AG04450 (cell line): ENCODE measurements at places on chromosomes 7 and 10.
A peak's percentile ranks its signal among the peaks of the same experiment; 100 is the strongest.

DNA sequence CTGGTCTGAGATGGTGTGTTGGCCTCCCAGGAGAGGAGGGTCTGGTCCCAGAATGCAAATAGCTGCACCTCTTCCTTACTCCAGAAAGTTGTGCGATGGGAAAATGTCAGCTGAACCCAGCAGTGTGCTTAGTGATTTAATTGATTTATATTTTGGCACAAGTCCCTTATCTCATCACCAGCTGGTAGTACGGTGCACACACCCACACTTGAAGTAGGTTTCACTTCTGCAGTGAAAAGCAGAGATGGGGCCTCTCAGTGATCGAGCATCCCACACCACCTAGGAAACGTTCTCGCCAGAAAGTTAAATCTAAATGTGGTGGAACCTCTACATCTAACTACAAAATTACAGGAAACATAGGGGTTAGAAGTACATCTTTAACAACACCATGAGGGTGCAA lies 80.4 kb downstream of the UBE3C start:
- DNase-seq = no peak

GRCh38 chr10:43130770-43131171 lies 7.5 kb upstream of the CSGALNACT2 start:
- no peak for DNase-seq

GRCh38 chr10:5559642-5560141 lies 34.9 kb downstream of the CALML3 start:
- DNase-seq = no peak

- DNase-seq = no peak
These were observed 73.9 kb upstream of the CXCL12 start for GRCh38 chr10:44458671-44459413.

DNA sequence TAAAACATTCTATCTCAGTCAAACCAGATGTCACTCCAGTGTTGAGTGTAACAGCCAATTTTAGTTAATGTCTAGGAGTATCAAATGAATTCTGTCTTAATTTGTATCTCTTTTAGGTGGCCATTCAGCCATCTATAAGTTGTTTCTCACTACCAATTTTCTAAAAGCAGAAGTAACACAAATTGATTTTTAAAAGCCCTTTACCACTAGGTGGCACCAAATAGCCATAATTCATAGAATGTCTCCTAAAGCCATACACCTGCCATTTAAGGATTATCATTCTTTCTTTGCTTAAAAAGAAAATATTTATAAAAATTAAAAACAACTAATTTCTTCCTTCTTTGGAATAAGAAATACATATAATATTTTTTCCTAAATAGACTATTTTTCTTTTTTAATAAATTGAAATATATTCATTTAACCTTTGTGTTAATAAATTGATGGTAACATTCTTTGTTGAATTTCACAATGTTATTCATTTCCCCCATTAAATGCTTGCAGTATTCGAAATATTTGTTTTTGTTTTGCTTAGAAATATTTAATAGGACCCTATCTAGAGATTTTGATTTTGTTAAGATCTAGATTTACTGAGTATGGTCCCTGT lies 107.8 kb upstream of the PPP1R3A start:
- DNase-seq = peak; percentile 24

GRCh38 chr10:71423901-71424300 lies 27.2 kb downstream of the CDH23 start:
- no peak for DNase-seq

- DNase-seq = no peak
These were observed 160.6 kb upstream of the SHH start for GRCh38 chr7:155972651-155973390.

DNA sequence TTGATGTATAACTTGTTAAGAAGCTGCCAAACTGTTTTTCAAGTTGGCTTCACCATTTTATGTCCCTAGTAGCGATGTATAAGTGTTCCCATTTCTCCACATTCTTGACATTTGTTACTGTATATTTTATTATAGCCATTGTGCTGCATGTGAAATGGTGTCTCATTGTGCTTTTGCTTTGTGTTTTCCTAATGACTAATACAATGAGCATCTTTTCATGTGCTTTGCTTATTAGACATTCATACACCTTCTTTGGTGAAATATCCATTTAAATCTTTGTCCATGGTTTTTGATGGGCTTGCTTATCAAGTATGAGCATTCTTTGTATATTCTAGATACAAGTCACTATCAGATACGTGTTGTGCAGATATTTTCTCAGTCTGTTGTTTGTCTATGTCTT lies 203.0 kb downstream of the CCSER2 start:
- DNase-seq = no peak

DNA sequence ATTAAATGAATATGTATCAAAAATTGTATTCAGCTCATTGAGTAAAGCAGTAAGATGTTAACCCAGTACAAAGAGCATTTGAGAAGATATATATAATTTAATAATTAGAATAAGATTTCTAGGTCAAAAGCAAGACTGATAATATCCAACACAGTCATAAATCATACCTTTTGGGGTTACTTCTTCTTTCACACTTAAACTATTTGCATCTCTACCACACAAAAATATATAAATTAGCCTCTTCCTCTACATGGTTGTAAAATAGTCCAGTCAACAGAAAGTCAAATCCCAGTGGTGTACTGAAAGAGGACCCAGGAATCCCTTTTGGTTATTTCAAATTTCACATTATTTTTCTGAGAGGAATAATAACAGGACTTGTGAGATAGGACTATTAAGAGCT lies 204.6 kb upstream of the INHBA start:
- no peak for DNase-seq

DNA sequence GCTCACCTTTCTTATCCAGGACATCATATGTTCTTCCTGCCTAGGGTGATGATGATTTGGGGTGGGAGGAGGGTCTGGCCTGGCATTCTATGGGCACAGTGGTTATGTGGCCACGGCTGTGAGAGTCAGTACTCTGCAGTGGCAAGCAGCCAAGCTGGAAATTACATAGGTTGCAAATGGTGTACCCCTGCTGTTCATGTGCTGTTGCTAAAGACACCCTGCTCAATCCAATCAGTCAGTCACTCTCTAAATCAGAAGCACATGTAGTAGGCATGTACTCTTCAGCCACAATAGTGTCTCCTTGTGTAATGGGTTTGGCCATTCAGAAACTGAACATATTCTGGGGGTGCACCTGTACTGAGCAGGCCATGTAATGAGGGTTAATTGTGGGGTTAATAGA lies 449.1 kb upstream of the ANKRD30A start:
- DNase-seq = no peak

DNA sequence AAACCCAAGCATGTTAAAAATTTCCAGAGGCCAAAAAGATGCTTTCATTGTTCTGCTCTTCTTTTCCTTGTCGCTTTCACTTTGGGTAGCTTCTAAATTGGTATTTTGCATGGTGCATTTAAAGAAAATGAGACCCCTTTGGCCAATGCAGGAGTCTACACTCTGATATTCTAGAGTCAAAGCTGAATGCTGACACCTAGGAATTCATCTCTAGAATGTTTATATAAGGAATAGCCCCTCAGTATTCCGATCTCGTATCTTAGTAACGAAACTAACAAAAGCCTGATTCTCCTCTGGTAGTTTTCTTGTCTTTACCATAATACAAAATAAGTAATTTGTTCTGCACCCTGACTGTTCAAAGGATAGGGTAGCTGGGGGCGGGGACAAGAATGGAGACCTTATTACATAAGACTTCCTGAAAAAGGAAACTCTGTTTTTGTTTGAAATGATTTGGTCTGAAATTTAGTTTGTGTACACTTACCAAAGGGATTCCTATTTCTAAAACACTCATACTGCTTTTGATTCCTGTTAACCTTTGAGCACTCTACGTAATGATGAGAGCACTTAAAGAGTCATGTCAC lies 17.1 kb downstream of the IKZF1 start:
- DNase-seq = no peak

GRCh38 chr7:117148971-117149370 lies 173.9 kb downstream of the WNT2 start:
- DNase-seq = no peak

DNA sequence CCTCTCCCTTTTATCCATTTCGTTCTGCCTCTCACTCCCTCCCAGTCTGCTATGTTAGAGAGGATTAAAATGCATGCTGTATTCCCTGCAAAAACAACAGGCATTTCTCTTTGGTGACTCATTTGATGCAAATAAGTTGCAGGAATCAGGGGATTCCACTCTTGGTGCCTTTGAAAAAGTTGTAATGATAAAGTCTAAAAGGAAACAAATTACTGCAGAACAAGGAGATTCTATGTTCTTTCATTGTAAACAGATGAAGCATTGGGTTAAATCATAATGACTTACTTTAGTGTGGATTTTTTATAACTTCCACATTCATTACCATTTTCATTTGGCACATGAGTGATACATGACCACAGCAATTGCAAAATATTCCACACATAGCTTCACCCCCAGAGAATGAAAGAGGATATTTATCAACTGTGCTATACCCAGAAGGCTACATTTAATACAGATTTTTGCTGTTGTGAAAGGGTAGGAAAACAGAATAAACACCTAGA lies 33.4 kb upstream of the ABLIM1 start:
- no peak for DNase-seq

- no peak for DNase-seq
These were observed 1297.2 kb upstream of the LRRTM3 start for GRCh38 chr10:65628493-65629139.

- peak; percentile 8 for DNase-seq
These were observed 43.7 kb downstream of the CPVL start for GRCh38 chr7:29102558-29103151.

DNA sequence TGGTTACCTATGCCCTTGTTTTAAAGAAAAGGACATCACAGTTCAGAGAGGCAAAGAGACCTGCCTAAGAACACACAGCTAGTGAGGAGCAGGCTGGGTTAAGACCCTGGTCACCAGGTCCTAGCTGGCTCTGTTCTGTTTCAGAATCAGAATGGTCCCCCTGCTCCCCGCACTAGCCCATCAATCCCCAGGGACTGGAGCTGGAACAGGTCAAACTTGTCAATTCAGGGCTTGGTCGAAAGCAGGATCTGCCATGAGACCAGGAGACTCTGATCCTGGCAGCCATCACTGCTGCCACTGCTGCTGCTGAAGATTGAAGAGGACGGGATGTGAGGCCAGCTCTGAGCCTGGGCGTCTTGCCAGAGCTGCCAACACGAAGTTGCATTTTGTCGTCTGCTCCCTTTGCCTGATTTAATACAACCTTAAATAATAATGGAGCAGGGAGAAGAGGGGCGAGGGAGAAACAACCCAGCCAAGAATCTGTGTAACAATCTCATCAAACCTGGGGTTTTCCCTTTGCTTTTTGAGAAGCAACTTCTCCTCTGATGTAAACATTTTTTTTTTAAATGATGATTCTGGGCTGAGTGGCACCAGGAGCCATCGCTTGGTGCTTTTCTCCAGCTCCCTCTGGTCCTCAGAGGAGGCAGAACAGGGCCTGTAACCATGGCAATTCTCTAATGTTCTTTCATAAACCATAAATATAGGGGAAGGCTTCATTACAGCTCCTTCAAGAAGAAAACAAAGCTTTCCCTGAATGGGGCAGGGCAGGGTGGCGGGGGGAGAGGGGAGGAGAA lies 119.0 kb upstream of the SORCS3 start:
- DNase-seq = no peak

GRCh38 chr7:11557627-11558026 lies 274.4 kb downstream of the THSD7A start:
- no peak for DNase-seq

GRCh38 chr7:111710839-111711380 lies 148.6 kb upstream of the IMMP2L start:
- no peak for DNase-seq

DNA sequence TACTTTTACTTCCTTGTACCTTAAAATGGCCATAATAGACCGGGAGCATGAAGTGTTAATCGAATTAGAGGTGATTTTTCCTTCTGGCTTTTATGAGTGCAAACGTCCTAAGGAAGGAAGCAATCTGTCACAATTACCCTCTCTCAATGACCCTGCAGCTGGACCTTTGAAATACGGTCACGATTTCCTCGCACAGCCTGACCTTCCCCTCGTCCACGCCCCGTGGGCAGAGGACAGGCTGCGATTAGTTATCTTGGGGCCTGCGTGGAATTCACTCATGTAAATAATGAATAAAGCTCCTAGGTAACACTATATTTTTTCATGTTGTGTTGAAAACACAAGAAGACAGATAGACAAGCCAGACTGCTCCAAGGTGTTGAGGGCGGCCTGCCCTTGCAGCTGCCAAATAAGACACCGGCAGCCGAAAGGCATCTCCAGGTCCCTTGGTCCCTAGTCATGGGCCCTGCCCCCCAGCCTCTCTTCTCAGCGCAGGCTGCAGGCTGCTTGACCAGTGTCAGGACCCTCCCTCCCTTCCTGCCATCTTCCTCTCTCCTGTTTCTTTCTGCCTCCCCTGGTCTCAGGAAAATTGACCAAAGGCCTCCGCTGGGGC lies 199.9 kb downstream of the TCERG1L start:
- no peak for DNase-seq

- DNase-seq = no peak
These were observed 33.8 kb downstream of the ERCC6 start for GRCh38 chr10:49505076-49505475.

DNA sequence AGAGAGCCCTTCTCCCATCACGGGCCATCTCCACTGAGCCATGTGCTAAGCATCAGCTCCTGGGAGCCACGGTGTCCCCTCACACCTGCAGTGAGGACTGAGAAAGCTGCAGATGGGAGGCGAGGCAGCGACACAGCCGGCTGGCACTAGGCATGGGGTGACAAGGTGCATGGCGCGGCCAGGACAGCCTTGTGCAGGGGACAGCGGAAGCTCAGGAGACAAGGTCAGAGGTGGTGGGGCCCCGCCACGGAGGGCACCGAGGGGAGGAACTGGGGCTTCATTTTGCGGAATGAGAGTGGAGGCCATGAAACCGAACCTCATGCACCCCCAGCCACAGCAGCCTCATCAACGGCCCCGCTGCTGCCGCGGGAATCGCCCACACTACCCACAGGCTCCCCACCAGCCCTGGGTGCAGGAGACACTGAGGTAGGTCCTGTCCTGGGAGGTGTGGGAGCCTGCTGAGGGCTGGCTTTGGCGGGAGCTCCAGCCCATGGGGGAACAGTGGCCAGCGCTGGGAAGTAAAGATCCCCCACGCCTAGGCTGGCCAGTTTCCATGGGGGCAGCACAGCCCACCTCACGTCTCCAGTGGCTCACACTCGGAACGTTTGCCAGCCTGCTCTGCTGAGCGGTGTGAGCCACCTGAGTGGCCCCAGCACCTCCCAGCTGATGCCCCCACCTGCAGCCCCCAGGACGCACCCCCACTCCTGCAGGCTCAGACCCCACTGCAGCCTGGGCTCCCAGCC lies 71.2 kb upstream of the INSIG1 start:
- DNase-seq = no peak

GRCh38 chr7:12638851-12639456 lies 48.5 kb upstream of the ARL4A start:
- DNase-seq = no peak

DNA sequence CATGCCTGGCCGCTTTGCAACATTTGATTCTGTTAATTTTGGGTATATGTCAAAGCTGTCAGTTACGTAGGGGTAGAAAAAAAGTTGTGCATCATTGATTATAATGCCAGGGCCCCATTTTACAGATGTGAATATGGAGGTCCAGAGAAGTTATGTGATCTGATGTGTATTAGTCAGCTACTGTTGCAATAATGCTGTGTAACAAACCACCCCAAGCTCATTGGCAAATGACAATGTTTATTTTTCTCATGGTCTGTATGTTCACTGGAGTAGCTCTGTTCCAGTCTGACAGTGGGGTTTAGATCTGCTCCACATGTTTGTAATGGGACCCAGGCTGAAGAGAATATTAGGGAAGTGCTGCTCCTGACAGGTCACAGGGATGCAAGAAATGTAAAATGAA lies 19.2 kb downstream of the TBXAS1 start:
- no peak for DNase-seq
